Omental fat pad (tissue), 4 donors: ENCODE measurements at places on chromosomes 7 and 10. TPM values are rescaled to one million over a fixed set of nuclear protein-coding genes. Genes with fewer than 3 reads are reported as not detected.

DNA sequence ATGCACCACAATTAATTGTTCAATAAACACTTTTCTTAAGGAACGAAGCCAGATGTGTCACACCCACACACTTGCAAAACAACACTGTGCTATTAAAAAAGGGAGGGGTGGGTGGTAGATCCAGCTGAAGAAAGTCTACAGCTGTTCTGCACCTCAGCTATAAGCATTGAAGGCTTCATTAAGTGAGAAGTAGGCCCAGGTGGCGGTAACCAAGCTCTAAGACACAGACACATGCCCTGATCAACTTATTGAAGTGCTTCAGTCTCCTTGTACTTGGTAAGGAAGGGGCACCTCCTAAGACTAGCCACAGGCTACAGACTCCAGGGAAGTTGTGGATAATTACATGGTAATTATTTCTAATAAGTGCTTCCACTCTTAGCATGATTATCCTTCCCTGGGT is 4.5 kb upstream of the CPVL start:
- no peak for DNase-seq

DNA sequence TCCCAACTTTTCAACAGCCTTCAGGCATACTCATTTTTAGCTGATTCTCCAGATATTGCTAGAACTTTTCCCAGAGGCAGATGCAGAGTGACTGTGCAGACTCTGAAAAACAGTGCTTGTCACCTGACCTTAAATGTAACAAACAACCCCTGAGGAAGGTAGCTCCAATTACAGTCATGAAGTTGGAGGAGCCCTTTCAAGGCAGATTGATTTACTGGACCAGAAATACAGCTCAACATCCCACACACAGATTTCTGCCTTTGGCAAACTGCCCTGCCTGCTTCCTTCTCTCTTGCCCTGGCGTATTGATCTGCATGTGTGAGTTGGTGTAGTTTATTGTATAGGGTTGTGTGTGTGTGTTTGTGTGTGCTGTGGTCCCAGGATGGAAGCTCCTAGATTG is 38.5 kb downstream of the PYROXD2 start:
- DNase-seq, result peak; percentile 21

DNA sequence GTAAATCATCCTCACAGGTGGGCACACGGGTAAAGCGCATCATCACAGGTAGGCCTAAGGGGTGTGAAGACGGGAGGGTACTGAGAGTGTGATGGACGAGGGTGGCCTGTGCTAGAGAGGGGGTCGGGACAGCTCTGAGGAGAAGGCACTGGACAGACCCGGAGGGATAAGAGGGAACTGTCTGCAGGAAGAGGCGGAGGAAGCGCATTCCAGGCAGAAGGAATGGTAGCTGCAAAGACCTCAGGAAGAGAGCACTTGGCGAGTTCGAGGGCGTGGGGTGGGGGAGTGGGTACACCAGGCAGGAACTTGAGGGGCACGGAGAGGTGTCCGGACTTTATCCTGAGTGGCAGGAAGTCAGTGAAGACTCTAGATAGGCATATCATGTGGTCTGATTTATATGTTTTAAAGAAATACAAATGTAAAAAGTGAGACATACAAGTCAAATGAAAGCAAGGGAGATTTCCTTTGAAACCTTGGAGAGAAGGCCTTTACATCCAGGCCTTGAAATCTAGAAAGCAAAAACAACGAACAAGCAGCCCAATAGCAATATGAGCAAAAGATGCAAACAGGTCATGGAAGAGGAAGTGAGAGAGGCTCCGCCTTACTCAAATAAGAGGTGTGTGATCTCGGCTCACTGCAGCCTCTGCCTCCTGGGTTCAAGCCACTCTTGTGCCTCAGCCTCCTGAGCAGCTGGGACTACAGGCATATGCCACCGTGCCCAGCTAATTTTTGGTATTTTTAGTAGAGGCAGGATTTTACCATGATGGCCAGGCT is 3.6 kb downstream of the LHPP start:
- no peak for DNase-seq

GRCh38 chr10:103055105-103055504 is 137.0 kb downstream of the CNNM2 start:
- DNase-seq, result no peak

The PRF1 gene
- 4.0 TPM for total RNA-seq

DNA sequence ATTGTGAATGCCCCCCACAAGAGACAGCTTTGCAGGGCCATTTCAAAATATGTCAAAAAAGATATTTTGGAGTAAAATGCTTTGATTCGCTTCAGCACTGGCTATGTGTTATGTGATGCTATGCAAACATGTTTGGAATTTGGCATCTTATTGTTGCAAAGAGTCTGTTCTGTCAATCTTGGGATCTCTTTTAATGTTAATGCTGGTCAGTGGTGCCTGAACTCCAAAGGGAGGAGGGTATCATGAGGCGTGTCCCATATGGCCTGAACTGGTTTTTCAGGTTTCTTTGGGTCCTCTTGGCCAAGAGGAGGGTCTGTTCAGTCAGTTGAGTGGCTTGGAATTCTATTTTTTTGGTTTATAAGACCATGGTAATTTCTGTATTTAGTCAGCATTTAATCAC is 81.4 kb downstream of the HECW1 start:
- no peak for DNase-seq

- no peak for DNase-seq
Measured at GRCh38 chr7:151243408-151244195, 4.9 kb downstream of the SMARCD3 start.

- no peak for DNase-seq
Measured at GRCh38 chr10:11993834-11994468, 48.7 kb downstream of the UPF2 start.

DNA sequence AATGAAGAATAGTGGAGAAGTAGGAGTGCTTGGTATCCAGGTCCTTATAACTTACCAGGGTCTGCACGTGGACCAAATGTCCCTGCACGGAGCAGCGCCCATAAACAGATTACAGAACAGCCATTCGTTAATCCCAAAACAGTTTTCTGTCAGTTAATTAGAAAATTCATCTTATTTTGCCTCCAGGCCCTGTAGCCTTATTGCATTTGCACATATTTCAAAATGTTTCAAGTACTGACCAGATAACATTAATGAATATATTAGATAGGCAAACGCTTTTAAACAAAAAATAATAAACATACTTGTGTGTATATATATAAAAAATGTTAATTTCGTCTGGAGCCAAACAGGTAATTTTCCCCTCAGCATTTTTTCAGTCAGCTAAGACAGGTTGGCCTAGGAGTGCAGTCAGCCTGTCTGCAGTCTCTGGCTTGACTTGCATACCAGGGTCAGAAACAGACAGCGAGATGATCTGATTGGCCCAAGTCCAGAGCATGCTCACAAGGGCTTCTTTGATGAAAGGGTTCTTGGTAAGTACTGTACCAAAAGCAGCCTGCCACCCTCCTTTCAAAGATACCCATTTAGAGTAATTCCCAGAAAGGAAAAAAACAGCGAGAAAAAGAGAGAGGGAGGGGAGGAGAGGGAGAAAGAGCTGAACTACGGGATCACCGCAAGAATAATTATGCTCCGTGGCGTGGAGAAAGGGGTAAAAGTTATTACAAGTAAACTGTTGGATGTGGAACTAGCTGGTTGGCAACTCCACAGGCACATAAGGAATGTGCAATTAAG is 194.4 kb upstream of the TCF7L2 start:
- no peak for DNase-seq

DNA sequence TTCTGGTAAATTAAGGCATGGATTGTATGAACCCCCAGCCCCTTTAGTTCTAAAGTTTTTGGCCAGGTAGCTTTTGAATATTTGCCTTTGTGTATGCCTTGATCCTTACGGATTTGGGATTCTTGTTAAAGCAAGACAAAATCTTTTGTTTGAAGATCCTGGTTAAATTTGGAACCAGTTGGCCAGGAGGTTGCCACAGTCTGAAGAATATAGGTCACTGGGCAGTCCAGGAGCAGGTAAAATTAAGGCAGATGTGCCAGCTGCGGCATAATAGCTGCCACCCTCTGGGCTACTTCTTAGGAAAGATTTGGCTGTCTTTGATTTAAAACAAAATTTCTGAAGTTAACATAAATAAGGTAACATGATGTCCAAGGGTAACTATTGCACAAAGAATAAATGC is 192.3 kb downstream of the SUGCT start:
- no peak for DNase-seq

GRCh38 chr10:8778713-8779112 is 724.2 kb downstream of the GATA3 start:
- no peak for DNase-seq

DNA sequence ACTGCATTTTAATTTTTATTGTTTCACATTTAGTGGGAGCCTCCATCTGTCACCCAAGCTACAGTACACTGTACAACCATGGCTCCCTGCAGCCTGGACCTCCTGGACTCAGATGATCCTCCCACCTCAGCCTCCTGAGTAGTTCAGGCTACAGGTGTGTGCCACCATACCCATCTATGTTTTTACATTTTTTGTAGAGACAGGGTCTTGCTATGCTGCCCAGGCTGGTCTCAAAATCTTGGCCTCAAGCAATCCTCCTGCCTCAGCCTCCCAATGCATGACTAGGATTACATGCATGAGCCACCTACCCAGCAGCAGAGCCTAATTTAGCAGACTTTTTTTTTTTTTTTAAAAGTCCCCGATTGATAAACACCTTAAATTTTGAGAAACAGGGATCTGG is 5.6 kb downstream of the PIP4K2A start:
- DNase-seq, result no peak
